ENCODE measurements at places on chromosomes 12 and 14.

- DNase-seq, result no peak
These were observed 1004.4 kb upstream of the TMEM132C start for GRCh38 chr12:127262615-127263014.

- DNase-seq, result no peak
These were observed 407.8 kb downstream of the ATP23 start for GRCh38 chr12:58349161-58349560.

DNA sequence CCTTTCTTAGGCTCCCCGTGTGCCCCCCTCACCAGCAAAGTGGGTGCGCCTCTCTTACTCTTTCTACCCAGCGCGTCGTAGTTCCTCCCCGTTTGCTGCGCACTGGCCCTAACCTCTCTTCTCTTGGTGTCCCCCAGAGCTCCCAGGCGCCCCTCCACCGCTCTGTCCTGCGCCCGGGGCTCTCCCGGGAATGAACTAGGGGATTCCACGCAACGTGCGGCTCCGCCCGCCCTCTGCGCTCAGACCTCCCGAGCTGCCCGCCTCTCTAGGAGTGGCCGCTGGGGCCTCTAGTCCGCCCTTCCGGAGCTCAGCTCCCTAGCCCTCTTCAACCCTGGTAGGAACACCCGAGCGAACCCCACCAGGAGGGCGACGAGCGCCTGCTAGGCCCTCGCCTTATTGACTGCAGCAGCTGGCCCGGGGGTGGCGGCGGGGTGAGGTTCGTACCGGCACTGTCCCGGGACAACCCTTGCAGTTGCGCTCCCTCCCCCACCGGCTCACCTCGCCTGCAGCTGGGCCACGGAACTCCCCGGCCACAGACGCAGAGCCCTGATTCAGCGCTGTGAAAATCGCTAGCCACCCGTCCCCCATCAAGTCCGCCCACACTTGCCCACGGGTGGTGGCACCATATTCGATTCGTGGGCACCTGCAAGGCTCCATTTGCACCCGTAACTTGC, 1.3 kb downstream of the TMEM233 start:
- no peak for DNase-seq

- no peak for DNase-seq
These were observed 296.5 kb downstream of the TMEM132D start for GRCh38 chr12:129607301-129607700.

- DNase-seq, result no peak
These were observed 53.7 kb upstream of the INSM2 start for GRCh38 chr14:35480119-35480769.

- no peak for DNase-seq
These were observed 31.2 kb downstream of the TPCN1 start for GRCh38 chr12:113252494-113252893.
